ENCODE measurements at places on chromosomes 3 and 15. TPM values are rescaled to one million over a fixed set of nuclear protein-coding genes. Genes with fewer than 3 reads are reported as not detected.

DNA sequence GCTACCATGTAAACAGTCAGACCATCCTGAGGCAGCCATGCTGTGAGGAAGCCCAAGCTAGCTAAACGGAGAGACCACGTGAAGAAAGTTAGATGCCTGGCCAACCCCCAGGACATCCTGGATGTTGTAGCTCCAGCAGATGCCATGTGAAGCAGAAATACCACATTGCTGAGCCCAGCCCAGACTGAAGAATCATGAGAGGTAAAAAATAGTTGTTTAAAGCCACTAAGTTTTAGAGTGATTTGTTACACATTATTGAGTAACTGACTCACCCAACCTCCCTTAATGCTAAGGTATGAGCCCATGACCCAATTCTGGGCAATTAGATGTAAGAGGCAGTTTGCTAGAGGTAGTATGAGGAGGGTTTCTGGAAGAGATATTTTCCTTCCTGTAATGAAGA lies 200.5 kb downstream of the THRB start:
- DNase-seq = no peak

DNA sequence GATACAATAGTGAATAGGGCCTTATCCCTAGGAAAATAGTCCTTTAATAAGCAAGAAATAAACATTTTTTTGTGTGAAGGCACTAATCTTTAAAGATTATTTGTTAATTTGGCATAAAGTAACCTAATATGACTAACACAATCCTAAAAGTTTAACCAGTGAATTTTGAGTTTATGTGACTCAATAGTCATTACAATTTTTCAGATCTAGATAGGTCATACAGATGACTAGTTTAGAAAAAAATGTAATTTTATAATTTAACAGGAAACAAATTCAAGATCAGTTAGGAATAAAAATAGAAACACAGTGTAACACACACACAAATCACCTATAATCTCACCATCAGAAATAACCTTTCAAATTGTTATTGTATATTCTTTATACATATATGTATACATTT lies 620.7 kb upstream of the ALCAM start:
- DNase-seq = no peak

- no peak for DNase-seq
Observed at GRCh38 chr3:174317005-174317404, 542.1 kb upstream of the NAALADL2 start.

GRCh38 chr3:38229036-38229435 lies 36.6 kb upstream of the SLC22A13 start:
- DNase-seq = no peak

DNA sequence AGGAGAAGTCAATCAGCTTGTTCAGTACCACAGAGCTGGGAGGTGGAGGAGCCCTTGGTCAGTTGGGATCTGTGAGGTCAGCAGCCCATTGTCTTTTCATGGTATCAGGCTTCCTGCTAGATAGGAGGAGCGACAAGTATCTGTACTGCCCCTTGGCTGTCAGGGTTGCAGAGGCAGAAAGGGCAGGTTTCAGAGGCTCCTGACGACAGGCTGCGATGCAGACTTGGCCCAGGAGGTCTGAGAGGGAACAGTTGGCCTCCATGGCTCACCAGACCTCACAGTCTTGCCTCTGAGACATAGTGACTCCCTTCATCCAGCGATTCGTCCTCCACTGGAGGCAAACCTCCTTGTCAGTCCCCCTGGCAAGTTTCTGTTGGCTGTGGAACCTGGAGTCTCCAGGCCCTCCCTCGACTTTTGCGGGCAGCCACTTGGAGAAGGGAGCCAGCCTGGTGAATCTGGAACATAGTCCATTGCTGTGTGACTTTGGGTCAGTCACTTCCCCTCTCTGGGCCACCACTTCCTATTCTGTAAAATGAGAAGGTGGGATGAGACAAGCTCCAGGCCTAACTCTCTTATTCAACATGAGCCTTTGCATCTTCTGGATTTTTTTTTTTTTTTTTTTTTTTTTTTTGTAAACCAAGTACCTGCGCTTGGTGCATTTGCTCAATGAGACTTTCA lies 177.9 kb upstream of the TLE3 start:
- DNase-seq = no peak

DNA sequence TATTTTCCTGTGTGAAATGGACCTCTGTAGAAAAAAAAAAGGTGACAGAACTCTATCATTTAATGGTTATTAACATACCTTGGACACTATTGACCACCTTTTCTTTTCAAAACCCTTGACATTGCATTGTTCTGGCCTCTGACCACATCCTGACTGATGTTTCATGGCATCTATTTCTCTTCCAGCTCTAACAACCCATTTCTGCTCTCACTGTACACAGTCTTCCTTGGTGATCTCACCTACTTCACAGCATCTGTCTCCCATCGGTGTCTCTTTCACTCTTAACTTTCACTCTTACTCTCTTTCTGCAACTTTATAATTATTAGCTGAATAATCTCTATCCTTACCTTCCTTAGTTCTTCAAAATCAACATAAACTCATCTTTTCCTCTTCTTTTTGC lies 217.4 kb upstream of the CD96 start:
- DNase-seq = no peak

DNA sequence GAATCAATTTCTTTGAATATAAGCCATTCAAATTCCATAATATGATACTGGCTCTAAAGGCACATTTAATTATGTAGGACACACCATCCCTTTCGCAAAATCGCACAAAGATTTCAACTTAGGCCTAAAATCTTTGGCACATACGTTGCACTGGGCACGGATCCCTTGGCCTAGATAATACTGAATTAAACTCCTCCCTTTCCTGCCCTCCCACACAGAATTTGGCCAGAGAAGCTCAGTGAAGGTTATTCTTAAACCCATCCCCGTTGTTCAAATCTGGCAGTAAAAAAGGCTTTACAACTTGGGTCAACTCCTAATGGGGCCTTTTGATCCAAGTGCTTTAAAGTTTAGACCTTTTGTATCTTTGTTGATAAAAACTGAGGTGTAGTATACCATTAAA lies 247.2 kb downstream of the PTPRG start:
- no peak for DNase-seq

DNA sequence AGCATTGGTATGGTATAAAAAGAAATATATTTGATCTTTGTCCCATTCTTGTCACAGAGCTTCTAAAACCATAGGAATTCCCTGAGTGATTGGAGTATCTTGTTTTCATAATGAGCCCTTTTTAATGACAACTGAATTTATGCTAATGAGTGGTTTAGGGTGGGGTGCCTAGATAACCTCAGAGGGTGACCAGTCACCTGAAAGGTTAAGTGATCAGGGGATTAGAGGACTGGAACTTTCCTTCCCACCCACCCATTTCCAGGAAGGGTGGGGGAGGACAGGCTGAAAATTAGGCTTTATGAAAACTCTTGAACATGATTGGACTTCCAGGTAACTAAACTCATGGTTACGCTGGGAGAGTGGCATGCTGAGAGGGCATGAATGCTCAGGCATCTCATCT lies 8.5 kb downstream of the MFN1 start:
- no peak for DNase-seq

DNA sequence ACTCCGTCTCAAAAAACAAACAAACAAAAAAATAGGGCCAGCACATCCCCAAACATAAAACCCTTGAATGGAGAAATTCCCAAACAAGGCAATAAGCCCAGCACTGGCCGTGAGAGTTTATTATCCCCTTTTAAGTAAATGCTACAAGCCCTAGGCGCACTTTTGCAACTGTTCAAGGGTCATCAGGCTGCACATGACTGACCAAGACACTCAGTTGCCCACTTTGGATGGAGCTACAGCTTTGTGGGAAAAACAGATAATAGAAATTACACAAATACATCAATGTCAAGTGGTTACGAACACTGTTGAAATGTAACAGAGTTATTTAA lies 33.7 kb upstream of the ZNF445 start:
- DNase-seq = no peak

GRCh38 chr15:70447928-70448698 lies 315.2 kb downstream of the UACA start:
- DNase-seq = no peak

DNA sequence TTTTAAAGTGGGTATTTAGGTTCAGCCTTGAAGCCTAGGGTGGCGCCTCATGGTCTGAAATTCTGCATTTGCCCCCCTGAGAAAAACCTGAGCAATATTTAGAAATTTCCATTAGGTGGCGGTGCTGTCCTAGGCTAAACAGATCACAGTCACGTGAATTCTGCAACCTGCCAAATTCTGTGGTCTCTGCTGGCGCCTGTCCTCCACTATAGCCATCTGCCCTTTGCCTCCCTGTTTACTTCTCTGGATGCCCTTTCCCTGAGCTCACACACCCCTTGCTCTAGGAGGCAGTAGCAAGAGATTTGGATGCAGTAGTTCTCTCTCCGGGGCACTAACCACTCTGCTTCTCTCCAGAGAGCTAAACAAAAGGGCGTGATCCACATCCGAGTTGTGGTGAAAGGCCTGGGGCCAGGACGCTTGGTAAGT lies 9.1 kb downstream of the MRPS11 start:
- DNase-seq = no peak

GRCh38 chr3:61136191-61136590 lies 115.1 kb downstream of the FHIT start:
- no peak for DNase-seq

- DNase-seq = no peak
Observed at GRCh38 chr15:65245096-65245856, 34.0 kb upstream of the CILP start.

DNA sequence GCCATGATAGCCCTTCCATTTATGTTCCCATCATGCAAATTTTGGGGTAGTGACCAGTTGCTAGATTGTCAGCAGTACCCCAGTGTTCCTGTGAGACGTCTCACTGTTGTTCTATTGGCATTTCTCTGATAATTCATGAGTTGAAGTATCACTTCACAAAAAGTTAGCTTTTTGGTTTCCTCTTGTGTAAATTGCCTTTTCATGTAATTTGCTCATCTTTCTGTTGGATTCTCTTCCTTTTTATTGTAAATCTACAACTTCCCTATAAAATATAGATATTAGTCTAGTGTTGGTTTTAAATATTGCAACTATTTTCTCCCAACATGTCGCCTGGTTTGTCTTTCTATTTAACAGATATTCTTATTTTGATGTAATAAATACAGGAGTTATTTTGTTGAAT lies 7.5 kb upstream of the A4GNT start:
- no peak for DNase-seq

DNA sequence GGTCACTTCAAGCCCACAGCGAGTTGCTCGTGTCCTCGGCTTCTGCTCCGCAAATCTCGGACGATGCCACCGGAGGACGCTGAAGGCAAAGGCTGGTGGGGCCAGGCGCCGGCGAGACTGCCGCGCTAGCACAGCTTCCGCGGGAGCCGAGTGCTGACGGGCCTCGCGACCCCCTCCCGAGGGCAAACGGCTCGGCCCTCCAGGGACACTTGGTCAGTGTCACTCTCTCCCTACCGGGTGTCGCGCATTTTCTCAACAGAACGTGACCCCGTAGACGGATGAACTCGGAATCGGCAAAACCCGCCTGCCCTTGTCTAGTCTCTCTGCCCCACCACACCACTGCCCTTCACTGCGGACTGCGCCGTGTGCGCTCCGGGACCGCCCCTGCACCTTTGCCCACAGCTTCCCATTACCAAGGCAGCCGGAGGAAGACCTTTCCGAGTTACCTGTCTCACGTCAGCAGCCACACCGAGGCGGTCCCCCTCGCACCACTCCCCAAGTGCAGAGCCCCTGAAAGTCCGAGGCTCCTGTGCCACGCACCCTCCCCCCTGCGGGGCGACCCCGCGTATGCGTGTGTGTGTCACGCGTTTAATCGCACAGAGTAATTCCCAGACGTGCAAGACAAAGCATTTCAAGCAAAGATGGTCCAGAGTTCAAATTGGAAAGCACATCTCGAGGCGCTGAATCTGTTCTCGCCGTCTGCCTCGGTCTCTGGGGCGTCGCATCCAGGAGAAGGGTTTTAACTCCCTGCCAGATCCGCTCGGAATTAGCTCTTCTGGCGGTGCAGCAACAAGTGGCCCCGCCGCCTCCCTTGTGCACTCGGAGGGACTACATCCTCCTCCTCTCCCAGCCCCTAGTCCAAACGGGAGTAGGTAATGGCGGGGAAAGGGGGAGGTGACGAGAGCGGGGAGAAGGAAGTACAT lies 245.0 kb upstream of the TOPAZ1 start:
- no peak for DNase-seq

DNA sequence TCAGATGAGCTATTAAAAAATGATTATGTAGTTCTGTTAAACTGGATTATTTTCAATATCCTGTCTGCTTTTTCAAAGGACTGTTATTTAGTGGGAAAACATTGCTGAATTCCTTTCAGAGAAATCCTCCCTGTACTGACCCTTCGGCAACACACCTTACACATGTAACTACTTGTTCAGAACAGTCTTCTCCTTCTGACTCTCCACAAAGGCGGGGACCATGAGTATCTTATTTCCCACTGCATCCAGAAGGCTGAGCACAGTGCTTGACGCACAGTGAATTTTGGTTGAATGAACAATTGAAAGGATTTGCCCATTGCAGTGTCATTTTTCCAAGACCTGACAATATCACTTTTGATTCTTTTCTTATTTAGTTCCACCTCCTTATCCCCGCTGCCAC lies 23.1 kb upstream of the CFAP161 start:
- no peak for DNase-seq

DNA sequence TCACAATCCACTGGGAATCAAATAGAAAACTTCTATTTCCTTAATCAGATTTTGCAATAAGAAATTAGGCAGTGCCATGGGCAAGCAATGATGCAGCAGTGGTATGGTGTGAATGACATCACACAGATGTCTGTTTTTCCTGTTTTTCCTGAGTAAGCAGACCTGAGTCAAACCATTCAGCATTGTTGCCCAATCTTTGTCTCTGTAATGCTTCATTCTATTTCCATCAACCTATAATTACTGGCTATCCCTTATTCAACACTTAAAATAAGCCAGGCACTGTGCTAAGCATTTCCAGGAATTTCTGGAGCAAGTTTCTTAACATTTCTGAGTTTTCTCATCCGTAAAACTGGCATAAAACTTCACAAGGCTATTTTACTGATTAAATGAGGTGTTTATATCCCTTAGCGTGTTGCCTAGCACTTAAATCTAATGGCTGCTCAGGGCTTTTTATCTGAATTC lies 11.3 kb upstream of the OXSR1 start:
- DNase-seq = no peak

- no peak for DNase-seq
Observed at GRCh38 chr3:23859839-23860382, 54.2 kb downstream of the UBE2E1 start.

- DNase-seq = peak; percentile 97
Observed at GRCh38 chr3:51498876-51499738, 708 bp downstream of the DCAF1 start.

The PPP1R14D gene
- not detected for total RNA-seq

The FEZF2 gene
- not detected for total RNA-seq

The DAZL gene
- not detected for total RNA-seq

The FGF7 gene
- 0.32 TPM for total RNA-seq

The FSIP1 gene
- 0.54 TPM for total RNA-seq

The PLSCR2 gene
- total RNA-seq = not detected

The ADAMTS9 gene
- total RNA-seq = 1.5 TPM

The RPSA gene
- total RNA-seq = 991 TPM

The MUC13 gene
- total RNA-seq = not detected

The KNL1 gene
- 5.6 TPM for total RNA-seq

The EFHB gene
- 1.8 TPM for total RNA-seq

The PPP4R2 gene
- 62.8 TPM for total RNA-seq

The MME gene
- 13.9 TPM for total RNA-seq
